ENCODE measurements at places on chromosomes 3 and 15.

DNA sequence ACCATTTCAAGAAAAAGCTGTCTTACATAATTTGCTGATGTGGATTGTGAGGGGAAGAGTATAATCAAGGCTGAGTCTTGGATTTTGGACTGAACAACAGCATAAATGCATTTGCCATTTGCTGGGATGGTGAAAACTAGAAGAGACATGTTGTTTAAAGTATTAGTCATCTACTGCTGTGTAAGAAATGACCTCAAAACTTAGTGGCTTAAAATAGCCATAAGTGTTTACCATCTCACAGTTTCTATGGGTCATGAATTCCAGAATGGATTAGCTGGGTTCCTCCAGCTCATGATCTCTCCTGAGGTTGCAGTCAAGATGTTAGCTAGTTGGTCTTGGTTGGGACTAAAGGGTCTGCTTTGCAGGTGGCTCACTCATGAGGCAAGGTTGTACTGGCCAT, 66.2 kb downstream of the SCN11A start:
- no peak for DNase-seq

DNA sequence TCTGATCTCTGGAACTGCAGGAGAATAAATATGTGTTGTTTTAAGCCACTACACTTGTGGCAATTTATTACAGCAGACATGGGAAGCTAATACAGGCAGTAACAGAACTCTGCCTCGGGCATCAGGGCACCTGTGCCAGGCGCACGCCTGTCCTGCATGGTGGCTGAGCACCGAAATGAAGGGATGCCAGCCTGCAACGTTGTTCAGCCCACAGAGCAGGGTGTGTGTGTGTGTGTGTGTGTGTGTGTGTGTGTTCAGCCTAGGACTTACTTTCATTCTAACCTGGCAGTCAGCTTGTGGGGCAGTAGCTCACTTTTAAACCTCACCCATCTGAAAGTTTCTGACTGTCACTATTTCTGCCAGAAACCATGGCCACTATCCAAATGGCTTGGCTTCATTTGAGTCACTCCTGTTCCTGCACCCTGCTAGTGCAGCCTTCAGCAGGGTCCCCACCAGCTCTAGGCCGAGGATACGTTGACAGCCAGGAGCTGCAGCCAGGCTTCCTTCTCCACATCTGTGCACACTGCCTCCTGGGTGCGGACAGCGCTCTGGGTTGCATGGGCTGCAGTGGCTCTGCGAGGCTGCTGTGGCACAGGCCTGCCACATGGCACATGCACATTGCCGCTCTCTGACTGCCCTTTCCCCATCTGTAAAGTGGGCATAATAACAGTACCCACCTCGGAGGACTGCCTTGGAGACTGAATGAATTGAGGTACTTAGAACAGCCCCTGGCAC, 4.5 kb downstream of the UROC1 start:
- peak; percentile 74 for DNase-seq

GRCh38 chr3:194885766-194886165, 200.1 kb downstream of the FAM43A start:
- DNase-seq, result no peak

GRCh38 chr3:128144512-128145187, 8.6 kb upstream of the EEFSEC start:
- DNase-seq, result no peak

GRCh38 chr3:54968546-54969172, 40.8 kb upstream of the LRTM1 start:
- no peak for DNase-seq

GRCh38 chr3:171860830-171861535, 17.8 kb downstream of the TMEM212 start:
- DNase-seq, result peak; percentile 73

- no peak for DNase-seq
Measured at GRCh38 chr3:79968418-79968817, 200.6 kb upstream of the ROBO1 start.

DNA sequence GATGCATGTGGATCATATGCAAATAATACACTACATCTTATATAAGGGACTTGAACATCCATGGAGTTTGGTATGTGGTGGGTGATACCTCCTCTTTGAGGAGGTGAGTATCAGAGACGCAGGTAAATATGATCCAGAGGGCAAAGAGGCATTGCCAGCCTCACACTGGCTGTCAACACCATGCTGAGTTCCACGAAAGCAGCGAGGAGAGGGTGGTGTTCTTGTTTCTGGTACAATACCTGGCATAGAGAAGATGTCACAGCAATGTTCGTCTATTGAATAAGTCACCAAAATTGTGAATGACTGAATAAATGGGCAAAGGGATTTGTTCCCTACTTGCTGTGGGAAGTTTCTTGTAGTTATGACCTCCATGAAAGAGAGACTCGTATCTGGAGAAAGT, 182.2 kb downstream of the SNRPN start:
- DNase-seq, result no peak

- DNase-seq, result no peak
Measured at GRCh38 chr3:140122183-140122582, 187.2 kb downstream of the CLSTN2 start.

GRCh38 chr3:50289130-50289529, 3.1 kb downstream of the IFRD2 start:
- DNase-seq, result no peak

DNA sequence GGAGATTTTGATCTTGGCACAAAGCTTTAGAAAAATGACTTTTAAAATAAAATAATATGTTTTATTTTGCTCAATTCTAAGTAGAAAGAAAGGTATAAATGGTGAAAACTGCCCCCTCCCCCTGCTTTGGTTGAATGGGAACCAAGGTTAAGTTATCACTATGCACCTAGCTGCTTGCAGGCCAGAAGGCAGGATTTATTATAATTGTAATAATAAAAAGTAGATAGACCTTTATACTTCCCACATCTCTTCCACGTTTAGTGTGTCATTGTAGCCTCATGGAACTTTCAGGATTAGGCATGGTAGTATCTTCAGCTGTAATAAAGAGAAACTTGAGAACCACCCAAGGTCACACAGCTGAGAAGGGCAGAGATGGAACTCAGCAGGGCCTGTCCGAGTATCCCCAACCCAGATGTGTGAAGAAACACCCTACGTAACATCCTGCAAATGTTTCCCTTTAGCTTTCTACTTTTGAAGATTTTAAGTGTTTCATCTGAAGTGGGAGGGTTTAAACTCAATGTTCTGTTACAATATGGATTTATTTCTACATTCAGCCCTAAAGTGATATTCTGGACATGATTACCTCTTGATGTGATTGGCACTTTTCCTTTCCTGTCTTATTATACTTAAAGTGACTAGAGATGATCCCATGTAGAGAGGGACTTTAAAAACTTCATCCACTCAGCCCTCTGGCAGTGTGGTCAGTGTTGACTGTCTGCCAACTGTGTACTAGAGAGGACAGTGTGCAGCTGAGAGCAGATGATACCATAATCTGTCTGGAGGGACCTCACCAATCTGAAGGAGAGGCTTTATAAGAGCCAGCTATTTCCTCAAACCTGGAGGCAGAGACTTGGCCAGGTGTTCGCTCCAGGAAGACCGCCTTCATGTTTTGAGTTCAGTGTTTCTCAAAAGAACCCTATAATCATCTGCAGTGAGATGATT, 282.5 kb upstream of the TRIM42 start:
- no peak for DNase-seq

GRCh38 chr3:16536996-16537395, 23.5 kb upstream of the RFTN1 start:
- DNase-seq, result no peak

- no peak for DNase-seq
Measured at GRCh38 chr3:127038923-127039581, 56.1 kb downstream of the PLXNA1 start.

- DNase-seq, result no peak
Measured at GRCh38 chr15:59199626-59200465, 6.8 kb upstream of the LDHAL6B start.

GRCh38 chr3:131899021-131899420, 135.8 kb downstream of the CPNE4 start:
- DNase-seq, result no peak

DNA sequence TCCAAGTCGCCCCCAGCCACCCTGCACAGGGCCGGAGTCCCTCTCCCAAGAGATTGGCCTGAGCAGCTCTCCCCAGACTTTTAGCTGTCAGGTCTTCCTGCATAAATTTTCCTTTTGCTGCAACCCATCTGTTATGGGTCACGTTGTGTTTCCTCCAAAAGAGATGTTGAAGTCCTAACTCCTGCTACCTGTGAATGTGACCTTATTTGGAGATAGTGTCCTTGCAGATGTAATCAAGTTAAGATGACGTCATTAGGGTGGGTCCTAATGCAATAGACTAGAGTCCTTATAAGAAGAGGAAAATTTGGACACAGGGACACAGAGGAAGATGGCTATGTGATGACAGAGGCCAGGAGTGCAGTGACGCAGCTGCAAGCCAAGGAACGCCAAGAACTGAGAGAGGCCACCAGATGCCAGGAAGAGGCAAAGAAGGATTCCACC, 13.2 kb upstream of the SLC6A6 start:
- DNase-seq, result no peak

- no peak for DNase-seq
Measured at GRCh38 chr3:5115506-5116162, 6.5 kb upstream of the ARL8B start.

DNA sequence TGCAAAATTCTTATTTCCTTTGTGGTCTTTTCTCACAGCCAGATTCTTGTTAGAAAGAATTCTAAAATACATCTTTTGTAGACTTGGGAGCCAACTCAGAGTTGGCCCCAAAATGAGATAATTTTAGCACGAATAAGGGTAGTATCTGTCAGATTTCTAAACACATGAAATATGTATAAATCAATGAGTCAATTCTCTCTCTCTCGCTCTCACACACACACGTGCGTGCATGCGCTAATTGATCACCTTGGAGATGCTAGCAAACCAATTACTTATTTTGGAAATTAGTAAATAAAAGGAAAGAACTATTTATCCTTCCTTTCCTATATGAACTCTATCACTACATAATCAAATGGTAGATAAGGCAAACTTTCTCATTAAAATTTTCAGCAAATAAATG, 32.9 kb upstream of the PIK3R4 start:
- DNase-seq, result no peak

- DNase-seq, result no peak
Measured at GRCh38 chr3:39122813-39123212, 15.3 kb downstream of the TTC21A start.

DNA sequence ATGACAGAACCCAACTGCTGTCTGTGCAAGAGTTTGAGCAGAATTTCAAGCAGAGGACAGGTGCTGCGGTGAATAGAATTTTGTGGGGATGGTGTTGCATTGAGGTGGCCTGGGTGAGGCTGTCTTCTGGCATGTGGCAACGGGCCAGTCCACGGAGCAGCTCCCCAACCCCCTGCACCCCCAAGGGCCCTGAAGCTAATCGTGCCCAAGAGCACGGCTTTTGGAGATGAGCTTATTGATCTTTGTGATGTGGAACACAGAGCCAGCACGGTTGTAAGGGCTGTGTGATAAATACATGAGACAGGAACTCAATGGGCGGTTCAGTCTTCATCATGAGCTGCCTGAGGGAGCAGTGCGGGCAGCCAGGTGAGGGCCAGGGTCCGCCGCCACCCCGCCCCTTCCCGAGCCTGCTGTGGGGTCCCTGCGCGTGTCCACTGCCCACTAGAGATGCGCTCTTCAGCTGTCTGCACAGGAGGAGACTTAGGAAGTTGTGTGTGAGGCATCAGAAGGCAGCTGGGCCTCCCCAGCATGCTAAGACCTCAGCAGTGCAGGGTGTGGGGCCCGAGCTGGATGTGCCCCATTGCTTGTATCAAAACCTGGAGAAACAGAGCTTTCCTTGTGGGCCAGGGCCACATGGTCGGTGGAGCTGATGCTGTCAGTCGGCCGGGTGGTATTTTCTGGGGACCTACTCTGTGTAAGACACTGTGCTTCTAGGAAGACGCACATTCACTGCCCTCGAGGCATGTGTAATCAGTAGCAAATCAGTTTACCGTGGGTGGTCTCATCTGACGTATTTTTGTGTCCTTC, 90.5 kb downstream of the CHRNA7 start:
- DNase-seq, result no peak

DNA sequence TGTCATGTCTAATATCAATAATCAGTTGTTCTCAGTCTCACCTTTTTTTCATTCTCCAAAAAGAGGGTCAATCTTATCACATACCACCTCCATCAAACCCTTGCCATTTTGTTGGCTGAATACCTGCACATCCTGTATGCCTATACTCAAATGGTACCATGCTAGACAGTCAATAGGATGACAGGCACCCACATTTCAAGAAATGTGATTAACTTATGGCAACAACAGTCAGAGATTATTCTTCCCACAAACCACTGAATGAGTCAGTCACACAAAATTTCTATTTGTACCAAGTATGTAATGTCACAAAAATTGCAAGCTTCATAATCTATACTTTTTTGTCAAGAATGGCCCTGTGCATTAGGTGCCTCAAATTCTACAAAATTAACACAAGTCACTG, 5.1 kb upstream of the SLC27A2 start:
- DNase-seq, result no peak

- no peak for DNase-seq
Measured at GRCh38 chr3:42489116-42489936, 13.1 kb upstream of the VIPR1 start.
